ENCODE measurements at places on chromosomes 6 and 20.

GRCh38 chr20:32479012-32479411 lies 106.1 kb downstream of the NOL4L start:
- no peak for DNase-seq

DNA sequence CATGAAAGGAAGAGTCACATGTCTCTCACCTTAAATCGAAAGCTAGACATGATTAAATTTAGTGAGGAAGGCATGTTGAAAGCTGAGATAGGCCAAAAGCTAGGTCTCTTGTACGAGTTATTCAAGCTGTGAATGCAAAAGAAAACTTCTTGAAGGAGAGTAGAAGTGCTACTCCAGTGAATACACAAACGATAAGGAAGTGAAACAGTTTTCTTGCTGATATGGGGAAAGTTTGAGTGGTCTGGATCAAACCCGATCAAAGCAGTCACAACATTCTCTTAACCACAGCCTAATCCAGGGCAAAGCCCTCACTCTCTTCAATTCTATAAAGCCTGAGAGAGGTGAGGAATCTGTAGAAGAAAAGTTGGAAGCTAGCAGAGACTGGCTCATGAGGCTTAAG lies 1.9 kb upstream of the TPD52L1 start:
- no peak for DNase-seq

DNA sequence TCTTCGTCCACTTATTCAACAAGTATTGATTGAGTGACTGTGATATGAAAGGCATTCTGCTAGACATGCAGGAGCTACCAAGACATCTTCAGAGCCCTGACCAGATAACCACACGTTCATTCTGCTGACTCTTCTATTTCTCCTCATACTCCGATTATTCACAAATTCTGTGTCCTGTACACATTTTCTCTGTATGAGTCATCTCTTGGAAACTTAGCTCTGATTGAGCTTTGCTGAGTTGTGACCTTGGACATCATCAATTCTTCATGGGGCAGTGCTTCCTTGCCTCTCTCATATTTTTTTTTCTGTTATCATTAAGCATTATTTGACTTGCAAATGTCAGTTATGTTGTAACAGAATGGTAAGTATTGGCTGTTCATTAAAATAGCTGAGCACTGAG lies 351.6 kb upstream of the CNR1 start:
- peak; percentile 22 for DNase-seq

DNA sequence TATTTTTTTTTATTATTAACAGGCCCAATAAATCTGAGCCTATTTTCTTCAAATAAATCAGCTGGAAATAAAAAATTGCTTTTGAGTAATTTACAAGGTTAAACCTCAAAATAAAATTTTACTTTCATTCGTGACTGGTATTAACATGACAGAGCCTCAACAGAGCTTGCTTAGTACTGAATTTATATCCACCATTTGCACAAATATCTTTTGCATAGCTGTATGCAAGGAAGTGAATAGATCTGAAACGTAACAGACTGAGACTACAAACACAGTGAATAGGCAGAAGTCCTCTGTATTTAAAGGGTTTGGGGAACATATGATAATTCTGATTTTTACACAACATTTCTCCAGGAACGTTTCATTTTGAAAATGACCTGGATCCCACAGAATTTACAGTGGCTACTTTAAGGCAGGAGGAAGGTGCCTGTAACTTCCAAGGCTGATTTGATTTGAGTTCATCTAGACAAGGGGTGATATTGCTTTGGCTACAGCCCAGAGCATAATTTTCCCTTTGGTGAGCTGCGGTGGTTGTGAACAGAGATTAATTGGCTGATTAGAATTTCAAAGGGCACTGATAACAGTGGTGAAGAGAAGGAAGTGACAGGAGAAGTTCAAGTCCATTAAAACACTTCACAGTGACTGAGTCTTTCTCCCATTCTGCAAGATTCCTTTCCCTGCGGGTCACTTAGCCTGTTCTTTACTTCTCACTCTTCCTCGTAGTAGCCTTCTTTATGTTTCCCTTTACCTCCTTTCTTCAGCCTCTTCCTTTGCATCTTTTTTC lies 121.2 kb upstream of the SASH1 start:
- DNase-seq = no peak

DNA sequence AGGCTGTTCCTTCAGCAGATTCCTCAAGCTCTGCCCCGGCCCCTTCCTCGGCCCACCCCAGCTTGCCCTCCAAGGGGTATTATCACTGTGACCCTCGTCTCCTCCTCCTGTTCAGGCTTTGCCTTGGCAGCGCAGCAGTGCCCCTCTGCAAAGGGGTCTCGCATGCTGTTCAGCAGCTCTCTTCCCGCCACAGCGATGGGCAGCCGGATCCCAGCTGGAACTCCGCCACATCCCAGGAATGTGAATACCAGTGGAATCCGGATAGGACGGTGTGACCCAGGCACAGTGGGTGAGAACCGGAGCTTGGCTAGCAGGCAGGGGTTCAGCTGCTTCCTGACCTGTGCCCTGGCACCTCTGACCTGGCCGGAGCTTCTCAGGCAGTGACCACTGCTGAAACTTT lies 52.9 kb downstream of the RNASET2 start:
- no peak for DNase-seq

DNA sequence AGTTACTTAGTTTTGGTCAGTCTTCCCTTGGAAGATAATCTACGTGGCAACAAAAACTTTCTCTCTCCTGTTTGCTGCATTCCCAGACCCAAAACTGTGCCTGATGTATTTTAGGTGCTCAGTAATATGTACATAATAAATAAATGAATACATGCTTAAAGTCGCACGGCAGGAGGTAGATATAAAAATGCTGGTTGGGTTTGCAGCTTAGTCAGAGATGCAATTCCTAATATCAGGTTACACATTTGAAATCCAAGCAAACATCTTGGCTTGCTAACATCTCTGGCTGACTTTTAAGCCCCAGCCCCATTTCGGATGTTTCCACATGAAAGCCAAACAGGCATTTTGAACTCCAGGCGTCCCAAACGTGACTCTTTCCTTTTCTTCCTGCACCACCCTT lies 91.0 kb downstream of the KCNQ5 start:
- DNase-seq = peak; percentile 29

DNA sequence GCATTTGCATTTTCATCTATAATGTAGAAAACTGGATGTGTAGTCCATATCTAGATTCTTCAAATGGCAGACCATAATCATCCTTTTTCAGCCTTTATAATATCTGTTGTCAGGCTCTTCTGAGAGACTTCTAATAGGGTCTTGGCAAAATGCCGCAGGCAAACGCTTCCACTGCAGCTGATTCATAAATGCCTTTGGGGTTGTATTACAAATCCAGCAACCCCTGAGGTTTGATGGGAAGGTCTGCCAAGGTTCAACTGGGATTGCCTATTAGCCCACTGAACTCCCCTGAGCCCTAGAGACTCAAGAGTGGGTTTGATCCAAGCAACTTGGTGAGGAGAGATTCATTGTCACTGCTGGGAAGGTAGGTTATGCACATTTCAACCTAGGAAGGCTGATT lies 365.2 kb upstream of the POU3F2 start:
- DNase-seq = no peak

DNA sequence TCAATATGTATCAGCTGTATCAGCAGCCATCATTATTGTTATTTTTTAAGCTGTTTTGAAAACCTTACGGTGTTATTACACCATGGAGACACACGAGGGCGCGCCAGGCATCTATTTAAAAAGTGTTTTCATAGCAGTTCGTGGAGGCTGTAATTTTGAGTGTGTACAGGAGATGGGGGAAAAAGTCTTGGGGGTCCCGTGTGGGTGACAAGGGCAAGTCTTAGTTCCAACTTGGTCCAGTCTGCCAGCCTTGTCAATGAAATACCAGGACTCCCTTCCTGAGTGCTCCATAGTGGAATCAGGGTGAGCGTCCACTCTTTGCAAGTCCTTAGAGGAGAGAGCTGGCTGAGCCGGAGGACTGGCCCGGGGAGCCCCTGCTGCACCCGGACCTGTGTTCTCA lies 43.3 kb downstream of the SLC2A10 start:
- DNase-seq = peak; percentile 52

DNA sequence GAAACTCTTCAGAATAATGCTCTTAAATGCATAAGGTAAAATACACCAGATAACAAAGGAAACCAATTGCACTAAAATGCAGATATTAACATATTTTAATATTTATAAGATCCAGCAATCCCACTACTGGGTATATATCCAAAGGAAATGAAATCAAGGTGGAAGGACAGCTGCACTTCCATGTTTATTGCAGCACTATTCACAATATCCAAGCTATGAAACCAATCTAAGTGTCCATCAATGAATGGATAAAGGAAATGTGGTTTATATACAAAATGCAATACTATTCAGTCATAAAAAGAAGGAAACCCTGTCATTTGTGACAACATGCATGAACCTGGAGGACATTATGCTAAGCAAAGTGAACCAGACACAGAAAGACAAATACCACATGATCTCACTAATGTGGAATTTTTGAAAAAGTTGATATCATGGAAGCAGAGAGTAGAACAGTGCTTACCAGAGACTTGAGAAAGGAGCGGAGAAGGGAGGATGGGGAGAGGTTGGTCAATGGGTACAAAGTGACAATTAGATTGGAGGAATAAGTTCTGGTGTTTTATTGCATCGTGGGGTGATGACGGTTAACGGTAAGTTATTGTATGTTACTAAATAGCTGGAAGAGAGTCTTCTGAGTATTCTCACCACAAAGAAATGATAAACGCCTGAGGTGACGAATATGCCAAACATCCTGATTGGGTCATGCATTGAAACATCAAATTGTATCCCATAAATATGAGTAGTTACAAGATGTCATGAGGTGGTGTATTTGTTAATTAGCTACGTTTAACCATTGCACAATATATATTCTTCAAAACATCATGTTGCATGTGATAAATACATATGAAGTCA lies 37.9 kb upstream of the RNF24 start:
- peak; percentile 56 for DNase-seq

DNA sequence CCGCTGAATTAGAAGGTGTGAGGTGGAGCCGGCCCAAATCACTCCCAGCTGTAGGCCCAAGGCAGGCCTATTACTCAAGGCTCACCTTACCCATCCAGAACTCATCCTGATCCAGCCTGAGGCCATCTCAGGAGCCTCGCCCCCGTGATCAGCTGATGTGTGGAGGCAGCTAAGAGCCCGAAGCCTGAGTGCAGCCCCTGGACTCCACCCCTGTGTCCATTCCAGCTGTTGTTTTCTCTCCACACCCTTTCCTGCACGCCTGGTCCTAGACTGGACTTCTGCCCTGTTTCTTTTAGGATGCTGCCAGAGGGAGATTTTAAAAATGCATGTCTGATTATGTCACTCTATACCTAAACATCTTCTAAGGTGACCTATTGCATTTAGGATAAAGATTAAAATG lies 124.7 kb upstream of the SUPT3H start:
- DNase-seq = no peak

DNA sequence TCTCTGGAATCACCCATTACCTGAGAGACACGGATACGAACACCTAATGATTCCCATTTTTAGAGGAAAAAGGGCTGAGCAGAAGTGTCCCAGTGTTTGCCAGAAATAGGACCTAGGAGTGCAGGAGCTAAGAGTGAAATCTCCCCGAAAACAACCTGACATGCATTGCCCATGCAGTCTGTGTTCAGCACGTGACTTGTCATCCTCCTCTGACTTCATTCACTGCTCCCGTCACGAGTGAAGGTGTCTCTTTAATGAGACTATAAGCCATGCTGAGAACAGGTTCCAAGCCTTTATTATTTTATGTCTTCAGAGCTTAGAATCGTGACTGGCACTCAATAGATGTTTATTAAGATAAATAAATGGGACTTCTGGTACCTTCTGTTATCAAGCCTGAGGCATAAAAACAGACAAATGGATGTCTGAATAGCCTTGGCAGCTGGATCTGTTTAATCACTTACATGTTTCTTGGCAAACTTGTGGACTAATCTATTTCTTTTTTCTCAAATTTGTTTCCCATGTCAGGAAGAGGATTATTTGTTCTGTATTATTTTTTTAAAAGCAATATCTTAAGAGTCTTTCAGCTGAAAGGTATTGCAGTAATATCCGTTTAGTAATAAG lies 3.7 kb upstream of the MLIP start:
- DNase-seq = no peak

- DNase-seq = no peak
Measured at GRCh38 chr20:38230957-38231526, 29.5 kb downstream of the KIAA1755 start.

- no peak for DNase-seq
Measured at GRCh38 chr20:23666189-23666588, 22.6 kb downstream of the CST4 start.

DNA sequence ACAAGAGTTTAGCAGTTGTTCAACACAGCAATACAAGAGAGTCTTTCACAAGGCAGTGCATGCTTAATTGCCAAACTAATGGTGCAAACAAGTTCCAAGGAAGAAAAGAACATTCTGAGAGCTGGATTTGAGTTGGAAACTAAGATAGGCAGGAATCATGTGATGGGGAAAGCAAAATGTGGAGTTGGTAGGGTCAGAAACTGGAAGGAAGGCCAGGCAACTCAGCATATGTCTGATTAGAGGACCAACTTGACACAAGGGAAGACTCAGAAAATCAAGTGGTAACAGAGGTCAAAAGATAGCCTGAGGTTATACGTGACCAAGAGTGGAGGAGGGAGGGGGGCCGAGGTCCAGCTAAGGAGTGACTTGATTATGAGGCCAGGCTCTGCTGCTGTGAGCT lies 117.3 kb downstream of the SMLR1 start:
- no peak for DNase-seq

- DNase-seq = no peak
Measured at GRCh38 chr6:157982102-157982562, 469 bp downstream of the SYNJ2 start.

- no peak for DNase-seq
Measured at GRCh38 chr6:117918454-117918853, 11.4 kb downstream of the SLC35F1 start.

DNA sequence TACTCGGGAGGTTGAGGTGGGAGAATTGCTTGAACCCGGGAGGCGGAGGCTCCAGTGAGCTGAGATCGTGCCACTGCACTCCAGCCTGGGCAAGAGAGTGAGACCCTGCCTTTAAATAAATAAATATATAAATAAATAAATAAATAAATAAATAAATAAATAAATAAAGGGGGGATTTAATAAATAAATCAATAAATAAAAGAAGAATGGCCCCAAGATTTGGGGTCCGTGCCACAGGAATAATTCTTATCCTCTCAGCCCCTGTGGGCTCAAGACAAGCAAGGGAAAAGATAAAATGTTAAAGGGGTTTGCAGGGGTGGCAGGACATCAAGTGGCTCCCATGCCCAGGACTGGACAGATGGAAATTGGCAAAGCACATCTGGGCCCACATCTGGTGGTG lies 31.2 kb upstream of the MDFI start:
- no peak for DNase-seq

DNA sequence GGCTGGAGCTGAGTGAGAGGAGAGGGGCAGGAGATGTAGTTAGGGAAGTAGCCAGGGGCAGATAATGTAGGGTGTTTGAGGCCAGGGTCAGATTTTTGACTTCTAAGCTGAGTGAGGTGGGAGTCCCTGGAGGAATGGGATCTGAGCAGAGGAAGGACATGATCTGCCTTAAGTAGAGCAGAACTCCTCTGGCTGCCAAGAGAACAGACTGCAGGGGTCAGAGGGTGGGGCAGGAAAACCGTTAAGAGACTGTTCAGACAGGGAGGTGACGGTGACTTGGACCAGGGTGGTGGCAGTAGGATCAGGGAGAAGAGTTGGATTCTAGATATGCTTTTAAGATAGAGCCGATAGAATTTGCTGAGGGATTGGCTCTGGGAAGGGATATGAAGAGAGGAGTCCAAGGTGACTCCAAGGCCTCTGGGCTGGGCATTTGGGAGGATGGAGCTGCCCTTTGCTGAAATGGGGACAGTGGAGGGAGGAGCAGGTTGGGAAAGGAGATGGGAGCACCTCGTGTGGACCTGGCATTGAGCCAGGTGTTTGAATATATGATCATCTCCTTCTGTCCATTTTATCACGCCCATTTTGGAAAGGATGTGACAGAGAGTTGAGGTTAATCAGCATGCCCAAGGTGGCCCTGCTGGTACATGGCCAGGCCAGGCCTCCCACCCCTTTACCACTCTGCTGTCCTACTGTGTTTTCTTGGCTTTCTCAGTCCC lies 18.8 kb downstream of the EYA2 start:
- no peak for DNase-seq
